ENCODE measurements at places on chromosomes 1 and 21. TPM values are rescaled to one million over a fixed set of nuclear protein-coding genes. Genes with fewer than 3 reads are reported as not detected.

The CELA2B gene
- total RNA-seq = not detected

The CCDC17 gene
- 8.2 TPM for total RNA-seq

The MROH9 gene
- not detected for total RNA-seq

The SELL gene
- 262 TPM for total RNA-seq

The HCN3 gene
- total RNA-seq = 9.0 TPM

The TCHH gene
- total RNA-seq = not detected

The DDR2 gene
- 0.12 TPM for total RNA-seq

The CYP4Z1 gene
- total RNA-seq = not detected

The SLAMF8 gene
- total RNA-seq = 0.54 TPM

The LCE1F gene
- total RNA-seq = not detected

The TNFRSF9 gene
- 0.44 TPM for total RNA-seq

The TP73 gene
- total RNA-seq = 2.0 TPM

The GPATCH2 gene
- 14.7 TPM for total RNA-seq

The SLAMF7 gene
- 51.6 TPM for total RNA-seq

All from B cell (primary cell).